Right ventricle myocardium superior (tissue), 1 donor: ENCODE measurements at places on chromosomes 11 and 22. TPM values are rescaled to one million over a fixed set of nuclear protein-coding genes. Genes with fewer than 3 reads are reported as not detected.

Gene CRYBB3
- not detected for total RNA-seq

DNA sequence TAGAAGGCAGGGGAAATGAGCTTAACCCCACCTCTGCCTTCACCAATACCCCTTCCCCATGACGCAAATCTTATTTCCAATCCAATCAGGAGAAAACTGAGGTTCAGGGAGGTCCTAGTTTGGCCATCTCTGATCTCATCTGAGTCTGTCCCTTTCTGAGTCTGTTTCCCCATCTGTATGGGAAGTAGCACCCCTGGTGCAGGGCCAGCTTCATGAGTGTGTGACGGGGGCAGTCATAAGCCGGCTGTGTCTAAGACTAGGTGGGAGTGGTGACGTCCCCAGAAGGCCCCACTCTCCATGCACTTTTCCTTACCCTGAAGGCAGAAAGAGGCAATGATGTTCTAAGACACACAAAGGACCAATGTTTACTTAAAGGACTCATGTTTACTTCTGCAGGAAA is 72.3 kb downstream of the MN1 start:
- no peak for DNase-seq

Gene KCNJ11
- total RNA-seq, result 27.7 TPM

- peak; percentile 75 for DNase-seq
Observed at GRCh38 chr22:19880786-19881569, 26.3 kb upstream of the GNB1L start.

DNA sequence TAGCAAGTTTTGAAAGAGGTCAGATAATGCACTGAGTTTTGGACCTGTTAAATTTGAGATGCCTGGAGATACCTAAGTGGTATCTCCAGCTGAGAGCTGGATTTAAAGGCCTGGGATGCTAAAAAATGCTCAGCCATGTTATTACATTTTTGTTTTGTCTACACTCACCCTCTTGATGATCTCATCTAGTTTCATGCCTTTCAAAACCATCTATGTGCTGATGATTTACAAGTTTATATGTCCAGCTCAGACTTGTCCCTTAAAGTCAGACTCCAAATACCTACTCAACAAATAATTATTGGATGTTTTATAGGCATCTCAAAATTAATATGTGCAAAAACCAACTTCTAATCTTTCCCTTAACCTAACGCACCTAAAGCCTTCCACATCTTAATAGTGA is 103.6 kb upstream of the OR9G4 start:
- no peak for DNase-seq

Gene MUC5B
- total RNA-seq, result not detected

Gene OR2AG2
- not detected for total RNA-seq

DNA sequence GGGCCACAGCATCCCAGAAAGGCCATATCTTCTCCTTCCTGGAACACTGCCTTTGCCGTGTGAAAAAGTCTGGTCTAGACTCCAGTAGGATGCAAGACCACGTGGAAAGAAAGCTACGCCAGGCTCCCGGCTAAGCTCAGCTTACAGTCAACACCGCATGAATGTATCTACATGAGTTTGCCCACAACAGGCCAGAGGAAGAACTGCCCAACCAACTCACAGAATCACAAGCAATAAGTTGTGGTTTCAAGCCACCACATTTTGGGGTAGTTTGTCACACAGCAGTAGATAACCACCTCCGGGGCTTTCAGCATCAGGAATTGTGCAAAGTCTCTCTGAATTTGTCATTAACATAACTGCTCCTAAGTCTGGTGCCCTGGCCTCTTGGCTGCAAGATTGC is 27.3 kb downstream of the HSPA8 start:
- DNase-seq, result no peak

Gene APOL6
- total RNA-seq, result 4.7 TPM
